Fibroblast of lung (primary cell): ENCODE measurements at places on chromosomes 16 and 17. TPM values are rescaled to one million over a fixed set of nuclear protein-coding genes. Genes with fewer than 3 reads are reported as not detected.

The SGCA gene
- 4.1 and 4.3 TPM in 2 replicates for total RNA-seq

The BIRC5 gene
- 3.6 and 28.6 TPM in 2 replicates for total RNA-seq

The VAT1L gene
- 15.7 and 86.9 TPM in 2 replicates for total RNA-seq

The NUPR1 gene
- total RNA-seq, result 59.3 and 87.0 TPM in 2 replicates

The CCL14 gene
- total RNA-seq, result not detected in 2 replicates

The AHSP gene
- not detected in 2 replicates for total RNA-seq

The SPIRE2 gene
- 2.6 and 3.8 TPM in 2 replicates for total RNA-seq

GRCh38 chr17:27538156-27538955, 82.1 kb downstream of the KSR1 start:
- no peak overlapping the region for H3K4me3 ChIP-seq
- no peaks in the 10 kb centered on the region for H3K36me3 ChIP-seq
- H3K4me1 ChIP-seq, result peaks cover 28% of the 10 kb centered on the region
- peaks cover 2% of the 10 kb centered on the region for H3K27me3 ChIP-seq

DNA sequence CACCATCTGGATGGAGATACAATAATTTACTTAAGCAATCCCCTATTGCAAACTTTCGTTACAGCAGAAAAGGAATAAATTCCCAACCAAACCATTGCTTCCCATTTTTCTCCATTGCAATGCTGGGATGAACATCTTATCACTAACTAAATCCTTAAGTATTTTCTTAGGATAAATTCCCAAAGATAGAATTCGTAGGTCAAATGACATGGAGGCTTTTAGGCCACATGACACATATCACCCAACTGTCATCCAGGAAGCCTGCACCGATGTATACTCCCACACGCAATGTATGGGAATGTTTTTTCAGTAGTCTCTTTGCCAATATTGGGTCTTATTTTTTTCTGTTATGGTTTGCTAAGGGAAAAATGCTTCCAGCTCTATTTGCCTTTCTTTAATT, 1.6 kb upstream of the TLCD2 start:
- no peaks in the 10 kb centered on the region for H3K27me3 ChIP-seq
- H3K4me3 ChIP-seq, result no peak overlapping the region
- H3K36me3 ChIP-seq, result peaks cover 28% of the 10 kb centered on the region
- H3K4me1 ChIP-seq, result peaks cover 19% of the 10 kb centered on the region

DNA sequence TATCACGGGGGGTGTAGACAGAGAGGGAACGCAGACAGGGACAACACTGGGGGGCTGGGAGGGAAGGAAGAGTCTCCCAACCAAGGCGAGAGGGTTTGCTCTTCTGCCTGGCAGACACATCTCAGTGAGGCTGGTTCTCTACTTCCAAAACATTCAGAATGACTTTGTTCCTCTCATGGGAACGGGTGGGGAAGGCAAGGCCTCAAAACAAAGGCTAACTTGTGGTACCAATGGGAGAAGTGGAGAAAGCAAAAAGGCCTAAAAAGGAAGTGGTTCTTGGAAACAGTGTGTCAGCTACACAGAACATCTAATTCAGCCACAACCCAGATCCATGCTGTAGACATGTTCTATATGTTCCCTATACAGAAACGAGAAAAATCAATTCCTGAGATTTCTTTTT, 7.5 kb downstream of the FLOT2 start:
- H3K27me3 ChIP-seq, result no peaks in the 10 kb centered on the region
- no peaks in the 10 kb centered on the region for H3K4me1 ChIP-seq
- no peak overlapping the region for H3K27ac ChIP-seq
- peaks cover 6% of the 10 kb centered on the region for H3K36me3 ChIP-seq
- no peak for DNase-seq
- no peak overlapping the region for H3K4me3 ChIP-seq

DNA sequence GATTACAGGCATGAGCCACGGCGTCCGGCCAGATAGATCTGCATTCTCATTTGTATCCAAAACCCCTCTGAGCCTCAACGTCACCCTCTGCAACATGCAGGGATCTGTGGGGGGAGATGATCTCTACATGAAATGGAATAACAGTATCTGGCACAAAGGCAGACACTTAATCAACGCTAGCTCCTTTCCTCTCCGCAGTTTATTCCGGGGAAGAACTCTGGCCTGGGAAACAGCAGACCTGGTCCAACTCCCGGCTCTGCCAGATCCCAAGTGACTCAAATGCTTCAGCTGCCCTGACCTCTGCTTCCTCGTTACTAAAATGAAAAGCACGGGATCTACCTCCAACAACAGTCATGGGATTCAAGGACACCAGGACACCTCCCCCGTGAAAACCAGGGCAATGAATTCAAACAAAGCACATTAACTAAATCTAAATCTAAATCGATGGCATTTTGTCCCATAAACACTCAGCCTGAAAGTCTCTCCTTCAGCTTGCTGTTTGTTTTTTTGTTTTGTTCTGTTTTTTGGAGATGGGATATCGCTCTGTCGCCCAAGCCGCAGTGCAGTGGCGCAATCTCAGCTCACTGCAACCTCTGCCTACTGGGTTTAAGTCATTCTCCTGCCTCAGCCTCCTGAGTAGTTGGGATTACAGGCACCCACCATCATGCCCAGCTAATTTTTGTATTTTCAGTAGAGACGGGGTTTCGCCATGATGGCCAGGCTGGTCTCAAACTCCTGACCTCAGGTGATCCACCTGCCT, 78.2 kb downstream of the NXN start:
- peaks cover 20% of the 10 kb centered on the region for H3K4me1 ChIP-seq
- no peaks in the 10 kb centered on the region for H3K27me3 ChIP-seq
- H3K4me3 ChIP-seq, result peak overlapping the region; percentile 13
- H3K36me3 ChIP-seq, result no peaks in the 10 kb centered on the region

DNA sequence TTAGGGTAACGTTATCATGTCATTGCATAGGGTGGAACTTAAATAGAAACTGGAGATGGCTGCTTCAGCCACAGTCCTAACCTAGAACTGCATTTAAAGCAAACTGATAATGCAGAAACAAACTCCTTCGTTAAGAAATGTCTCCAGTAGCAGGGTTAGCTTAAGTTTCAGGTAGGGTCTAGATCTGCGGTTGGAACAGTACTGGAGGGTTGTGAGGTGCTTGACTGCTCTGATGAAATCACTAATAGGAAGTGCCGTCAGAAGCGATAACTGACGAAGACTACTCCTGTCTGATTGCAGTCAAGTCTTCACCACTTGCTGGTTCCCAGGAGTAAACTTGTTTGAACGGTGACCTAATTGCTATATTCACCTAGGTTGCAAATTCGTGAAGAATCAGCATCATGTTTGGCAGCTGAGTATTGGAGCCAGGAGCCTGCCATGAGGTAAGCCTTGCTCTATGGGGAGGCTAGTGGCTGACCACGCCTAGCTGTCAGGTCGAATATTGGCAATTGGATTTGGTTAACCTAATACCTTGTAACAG, 24.5 kb downstream of the TRPV2 start:
- H3K4me1 ChIP-seq, result peaks cover 13% of the 10 kb centered on the region
- peak overlapping the region; percentile 86 for H3K4me3 ChIP-seq
- no peaks in the 10 kb centered on the region for H3K27me3 ChIP-seq
- peak overlapping the region; percentile 60 for H3K27ac ChIP-seq
- DNase-seq, result no peak

- H3K27ac ChIP-seq, result no peak overlapping the region
- H3K27me3 ChIP-seq, result peaks cover 22% of the 10 kb centered on the region
- no peak for DNase-seq
- H3K4me1 ChIP-seq, result no peaks in the 10 kb centered on the region
Measured at GRCh38 chr17:6712854-6713129, 377 bp downstream of the SLC13A5 start.

DNA sequence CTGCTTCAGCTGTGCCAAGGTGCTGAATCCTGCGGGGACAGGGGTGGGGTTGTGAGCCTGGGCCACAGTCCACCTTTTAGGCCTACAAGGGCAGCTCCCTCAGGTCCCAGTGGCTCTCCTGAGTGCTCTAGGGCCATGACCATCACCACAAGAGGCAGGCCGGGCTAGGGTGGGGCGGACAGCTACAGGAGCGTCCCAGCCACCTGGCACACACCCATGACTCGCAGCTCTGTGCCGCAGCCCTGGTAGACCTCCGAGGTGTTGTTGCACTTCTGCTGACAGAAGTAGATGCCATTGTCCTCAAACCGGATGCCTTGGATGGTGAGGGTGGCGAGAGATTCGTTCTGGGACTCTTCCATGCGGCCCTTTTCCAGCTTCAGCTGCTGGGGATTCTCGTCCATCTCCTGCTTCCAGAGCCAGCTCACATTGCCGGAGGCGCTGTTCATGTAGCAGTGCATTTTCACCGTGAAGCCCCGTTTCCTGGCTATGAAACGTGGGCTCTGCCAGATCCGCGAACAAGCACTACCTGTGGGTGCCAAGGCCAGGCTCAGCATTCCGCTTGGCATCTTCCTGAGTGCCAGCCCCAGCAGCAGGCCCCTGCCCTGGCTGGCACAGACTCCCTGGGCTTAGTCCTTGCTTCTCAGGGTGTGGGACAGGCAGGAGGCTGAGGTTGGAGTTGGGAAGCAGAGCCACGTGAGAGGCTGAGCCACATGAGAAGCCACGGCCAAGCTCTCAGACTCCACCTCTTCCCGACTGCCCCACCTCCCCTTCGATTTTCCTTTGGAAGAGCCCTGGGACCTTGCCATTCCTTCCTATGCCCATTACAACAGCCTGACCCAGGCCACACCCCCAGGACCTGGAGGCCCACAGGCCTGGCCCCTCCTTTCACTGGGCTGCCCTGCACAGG, 2.0 kb downstream of the CD79B start:
- H3K4me3 ChIP-seq, result no peak overlapping the region
- peaks cover 5% of the 10 kb centered on the region for H3K27me3 ChIP-seq
- H3K36me3 ChIP-seq, result no peaks in the 10 kb centered on the region
- H3K27ac ChIP-seq, result no peak overlapping the region
- no peaks in the 10 kb centered on the region for H3K4me1 ChIP-seq

DNA sequence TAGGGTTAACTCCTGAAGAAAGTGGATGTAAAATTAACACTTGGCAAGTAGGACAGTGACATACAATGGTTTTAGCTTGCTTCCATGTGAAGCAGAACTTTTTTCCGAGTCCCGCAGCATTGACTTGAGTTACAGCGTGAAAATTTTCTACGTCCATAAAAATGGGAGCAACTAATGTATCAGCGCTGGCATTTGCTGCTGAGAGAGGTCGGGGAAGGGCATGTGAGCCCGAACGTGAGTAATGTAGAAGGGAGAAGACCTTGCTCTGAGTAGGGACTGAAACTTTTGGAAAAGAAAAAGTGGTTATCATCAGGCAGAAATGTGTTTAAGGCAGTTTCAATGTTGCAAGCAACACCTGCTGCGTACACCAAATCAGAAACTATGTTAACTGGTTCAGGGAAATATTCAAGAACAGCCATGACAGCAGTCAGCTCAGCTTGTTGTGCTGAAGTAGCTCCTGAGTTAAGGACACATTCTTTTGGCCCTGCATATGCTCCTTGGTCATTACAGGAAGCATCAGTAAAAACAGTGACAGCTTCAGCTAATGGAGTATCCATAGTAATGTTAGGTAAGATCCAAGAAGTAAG, 70.9 kb upstream of the ARL4D start:
- no peaks in the 10 kb centered on the region for H3K36me3 ChIP-seq
- no peak for DNase-seq
- H3K27ac ChIP-seq, result no peak overlapping the region

- peaks cover 11% of the 10 kb centered on the region for H3K4me1 ChIP-seq
- no peaks in the 10 kb centered on the region for H3K27me3 ChIP-seq
- no peak overlapping the region for H3K27ac ChIP-seq
- no peak overlapping the region for H3K4me3 ChIP-seq
Measured at GRCh38 chr17:51059781-51060180, 60.9 kb downstream of the SPAG9 start.

DNA sequence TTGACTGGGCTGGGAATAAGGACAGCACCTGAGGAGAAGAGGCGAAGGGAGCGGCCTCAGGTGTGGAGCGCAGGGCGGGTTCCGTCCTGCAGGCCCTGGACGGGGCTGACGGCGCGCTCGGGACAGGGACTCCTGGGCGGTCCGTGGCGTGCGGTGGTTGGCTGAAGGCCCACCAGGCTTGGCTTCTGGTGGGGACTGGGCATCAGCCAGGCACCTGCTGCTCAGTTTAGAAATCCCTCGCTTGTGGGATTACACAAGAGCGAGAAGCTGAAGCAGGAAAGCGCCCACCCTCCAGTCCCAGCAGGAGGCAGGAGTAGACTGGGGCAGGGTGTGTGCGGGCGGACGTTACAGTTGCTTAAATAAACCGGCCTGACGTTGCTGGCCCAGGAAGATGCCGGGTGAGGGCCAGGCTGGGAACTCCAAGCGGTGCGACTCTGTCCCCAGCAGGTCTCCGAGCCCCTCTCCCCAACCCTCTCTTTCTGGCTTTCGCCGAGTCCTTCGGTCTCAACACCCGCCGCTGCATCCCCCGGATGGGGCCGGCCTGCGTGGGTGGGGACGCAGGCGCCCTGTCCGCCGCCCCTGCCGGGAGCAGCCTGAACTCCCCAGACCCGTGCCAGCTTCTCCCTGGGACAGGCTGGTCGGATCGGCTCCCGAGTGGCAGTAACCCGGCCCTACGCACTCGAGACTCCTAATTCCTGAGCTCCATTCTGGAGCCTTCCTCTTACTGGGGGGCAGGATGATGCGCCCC, 639 bp downstream of the MIF4GD start:
- no peaks in the 10 kb centered on the region for H3K27me3 ChIP-seq
- H3K4me3 ChIP-seq, result peak overlapping the region; percentile 77
- peak; percentile 76 for DNase-seq
- peaks cover 12% of the 10 kb centered on the region for H3K36me3 ChIP-seq
- peaks cover 14% of the 10 kb centered on the region for H3K4me1 ChIP-seq

- H3K27me3 ChIP-seq, result no peaks in the 10 kb centered on the region
- DNase-seq, result no peak
- no peaks in the 10 kb centered on the region for H3K4me1 ChIP-seq
Measured at GRCh38 chr17:10626390-10626789, 30.7 kb downstream of the MYH3 start.

DNA sequence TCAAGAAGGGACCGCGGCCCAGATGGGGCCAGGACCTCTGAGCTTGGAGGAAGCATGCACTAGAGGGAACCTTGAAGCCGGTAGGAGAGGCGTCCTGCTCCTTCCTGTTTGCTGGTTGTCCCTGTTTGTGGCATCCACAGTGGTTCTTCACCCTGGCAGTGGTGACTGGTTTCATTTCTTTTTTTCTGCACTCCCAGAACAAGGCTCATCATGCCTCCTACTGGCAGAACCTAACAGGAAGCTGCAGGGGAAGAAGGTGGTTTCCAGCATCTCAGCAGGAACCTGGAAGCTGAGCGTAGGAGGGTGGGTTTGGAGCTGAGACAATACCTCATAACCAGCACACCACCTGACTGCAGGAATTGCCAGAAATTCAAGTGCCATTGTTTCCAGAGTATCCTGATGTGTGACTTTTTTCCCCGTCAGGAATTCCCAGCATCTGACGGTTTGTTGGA, 5.8 kb downstream of the TMEM231 start:
- no peak overlapping the region for H3K27ac ChIP-seq
- peak; percentile 26 for DNase-seq
- H3K27me3 ChIP-seq, result no peaks in the 10 kb centered on the region
- H3K4me1 ChIP-seq, result no peaks in the 10 kb centered on the region
- no peak overlapping the region for H3K4me3 ChIP-seq
